ENCODE measurements at places on chromosomes 6 and 20.

- DNase-seq = no peak
These were observed 100.0 kb downstream of the VEGFA start for GRCh38 chr6:43869792-43870659.

DNA sequence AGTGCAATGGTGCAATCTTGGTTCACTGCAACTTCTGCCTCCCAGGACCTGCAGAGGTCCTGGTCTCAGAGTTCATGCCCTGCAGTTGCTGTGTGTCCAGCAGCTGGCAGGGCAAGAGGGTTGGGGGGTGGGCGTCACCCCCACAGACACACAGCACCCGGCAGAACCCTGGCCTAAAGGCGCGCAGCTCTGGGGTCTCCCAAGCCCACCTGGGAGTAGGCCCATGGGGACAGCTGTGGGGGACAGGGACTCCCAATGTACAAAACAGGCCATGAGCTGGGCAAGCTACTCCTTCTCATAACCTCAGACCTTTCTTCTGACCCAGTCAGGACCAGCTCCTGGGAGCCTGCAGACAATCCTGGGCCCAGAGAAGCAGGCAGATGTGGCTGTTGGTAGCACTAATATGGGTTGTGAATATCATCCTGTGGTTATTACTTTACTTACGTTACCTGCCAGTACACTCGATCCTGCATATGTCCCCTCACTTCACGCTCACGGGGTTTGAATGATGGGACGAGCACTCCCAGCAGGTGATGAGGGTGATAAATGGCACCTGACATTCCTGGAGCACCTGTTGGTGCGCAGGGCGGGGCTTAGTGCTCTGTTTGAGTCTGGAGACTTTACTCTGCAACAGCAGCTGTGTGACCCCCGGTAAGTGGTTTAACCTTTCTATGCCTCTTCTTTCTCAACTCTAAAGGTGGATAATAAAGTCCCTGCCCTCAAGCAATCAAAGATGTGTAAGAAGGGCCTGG, 39.9 kb upstream of the SULF2 start:
- DNase-seq = no peak

DNA sequence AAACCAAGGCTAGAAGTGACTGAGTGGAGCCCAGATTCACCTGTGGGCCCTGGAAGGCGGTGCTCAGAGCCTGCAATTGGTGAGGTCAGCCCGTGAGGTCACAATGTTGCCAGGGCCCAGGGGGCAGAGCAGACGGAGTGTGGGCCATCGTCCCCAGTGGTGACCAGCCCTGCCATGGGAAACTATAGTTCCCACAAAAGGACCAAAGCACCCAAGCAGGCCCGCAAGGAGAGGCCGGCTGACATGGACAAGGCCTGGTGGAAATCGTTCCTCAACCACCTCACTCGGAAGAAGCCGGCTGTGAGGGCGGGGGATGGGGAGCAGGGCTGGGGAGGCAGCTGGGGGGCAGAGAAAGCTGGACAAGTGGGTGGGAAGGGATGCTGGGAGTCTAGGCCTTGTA, at the start of gene C20orf144:
C20orf144 (plus strand) TSS at position 156 of the 400 bp plus-strand sequence; CDS start at position 175, 19 bp downstream.
- DNase-seq = no peak

GRCh38 chr6:155186052-155186658, 77.7 kb upstream of the CLDN20 start:
- peak; percentile 28 for DNase-seq

DNA sequence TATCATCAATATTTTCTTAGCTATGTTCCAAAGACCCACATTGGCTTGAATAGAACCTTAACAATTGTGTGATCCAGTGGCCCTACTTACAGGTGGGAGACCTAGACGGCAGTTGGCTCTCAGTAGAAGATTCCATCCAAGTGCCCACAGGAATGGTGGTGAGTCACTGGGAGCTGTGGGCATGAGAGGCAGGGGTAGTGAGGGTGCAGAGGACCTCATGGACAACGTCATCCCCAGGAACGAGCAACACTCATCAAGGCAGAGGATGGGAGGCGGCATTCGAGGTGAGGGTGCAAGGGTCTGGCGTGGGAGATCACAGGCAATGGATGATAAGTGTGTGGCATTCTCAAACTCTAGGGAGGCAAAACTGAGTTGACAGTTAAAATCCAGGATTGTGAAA, 17.5 kb upstream of the SPO11 start:
- no peak for DNase-seq

DNA sequence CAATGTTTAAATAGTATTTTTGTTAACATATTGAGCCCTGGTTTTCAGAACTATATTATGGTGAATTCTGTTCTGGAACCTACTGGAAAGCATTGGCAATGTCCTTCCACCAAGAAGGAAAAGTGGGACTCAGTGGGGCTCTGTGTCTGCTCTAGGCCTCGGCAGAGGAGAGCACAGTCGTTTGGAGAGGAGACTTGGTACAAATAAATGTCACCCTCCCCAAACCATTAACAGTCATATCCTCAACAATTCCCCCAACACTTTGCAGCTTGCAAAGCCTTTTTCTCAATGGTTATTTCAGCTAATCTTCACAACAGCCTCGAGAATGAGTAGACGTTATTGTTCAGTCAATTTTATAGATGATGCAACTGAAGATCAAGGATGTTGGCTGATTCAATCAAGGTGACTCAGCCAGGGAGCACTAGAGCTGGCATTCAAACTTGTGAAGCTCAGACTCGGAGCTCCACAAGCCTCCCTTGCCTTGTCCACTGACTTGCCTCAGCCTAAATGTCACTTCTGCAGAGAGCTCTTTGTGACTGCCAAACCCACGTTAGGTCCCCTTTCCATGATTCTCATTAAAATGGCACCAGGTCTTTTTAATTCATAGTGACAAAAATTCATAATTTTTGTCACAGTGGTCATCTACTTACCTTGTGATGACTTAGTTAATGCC, 60.6 kb downstream of the TOX2 start:
- peak; percentile 61 for DNase-seq

GRCh38 chr6:35043381-35044130, 97.6 kb downstream of the TCP11 start:
- no peak for DNase-seq

DNA sequence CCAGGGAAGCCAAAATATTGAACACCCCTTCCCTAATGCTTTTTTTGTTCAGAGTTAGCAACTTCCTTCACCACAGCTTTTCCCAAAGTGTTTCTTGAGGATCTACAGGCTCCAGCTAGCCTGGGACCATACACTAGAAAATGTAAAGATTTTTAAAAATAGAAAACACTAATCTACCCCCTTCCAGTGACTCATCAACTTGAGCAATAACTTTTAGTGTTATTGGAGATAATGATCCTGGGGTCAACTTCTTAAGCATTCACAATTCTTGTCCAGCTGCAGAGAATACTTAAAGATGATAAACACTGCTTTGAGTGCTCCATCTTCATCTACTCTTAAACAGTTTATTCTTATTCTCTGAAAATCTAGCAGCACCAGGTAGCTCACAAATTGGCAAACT, 131.6 kb downstream of the COL9A1 start:
- DNase-seq = no peak

DNA sequence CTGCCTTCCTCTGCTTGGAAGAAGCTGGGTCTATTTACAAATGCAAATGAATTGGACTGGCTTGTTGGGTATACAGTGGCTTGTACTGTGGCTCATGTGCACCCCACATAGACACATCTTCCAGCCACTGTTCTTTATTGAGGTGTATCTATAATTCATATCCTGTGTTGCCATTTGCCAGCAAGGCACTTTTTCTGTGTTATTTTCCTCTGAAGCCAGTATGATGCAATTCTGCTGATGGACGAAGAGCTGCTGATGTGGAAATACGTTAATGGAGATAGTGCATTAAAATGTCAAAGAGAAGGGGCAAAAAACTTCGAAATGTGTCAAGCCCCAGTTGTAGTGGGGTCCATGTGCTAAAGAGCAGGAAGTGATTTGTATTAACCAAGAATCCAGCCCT, 167.5 kb downstream of the TMEM242 start:
- DNase-seq = no peak

GRCh38 chr6:28407401-28407800, 7.9 kb upstream of the ZSCAN12 start:
- no peak for DNase-seq

GRCh38 chr6:156971153-156971885, 194.1 kb downstream of the ARID1B start:
- DNase-seq = no peak

- DNase-seq = no peak
These were observed 156.4 kb upstream of the ECI2 start for GRCh38 chr6:4291453-4292403.

DNA sequence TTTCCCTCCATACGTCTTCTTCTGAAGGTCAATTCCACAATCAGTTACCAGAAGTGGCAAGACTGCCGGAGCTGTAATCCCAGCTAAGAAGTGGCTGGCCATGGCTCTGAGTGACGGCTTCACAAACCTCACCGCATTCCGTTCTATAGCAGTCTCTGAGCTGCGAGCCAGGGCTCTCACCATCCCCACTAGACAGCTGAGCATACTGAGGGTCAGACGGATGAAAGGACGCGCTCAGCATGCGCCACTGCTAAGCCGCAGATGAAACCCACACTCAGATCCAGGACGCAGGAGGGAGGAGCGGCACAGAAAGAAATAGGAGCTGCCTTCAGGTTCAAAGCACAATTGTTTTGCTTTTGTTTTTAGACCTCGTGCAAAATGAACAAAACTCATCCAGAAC, 97.9 kb downstream of the ANKRD60 start:
- DNase-seq = peak; percentile 46

DNA sequence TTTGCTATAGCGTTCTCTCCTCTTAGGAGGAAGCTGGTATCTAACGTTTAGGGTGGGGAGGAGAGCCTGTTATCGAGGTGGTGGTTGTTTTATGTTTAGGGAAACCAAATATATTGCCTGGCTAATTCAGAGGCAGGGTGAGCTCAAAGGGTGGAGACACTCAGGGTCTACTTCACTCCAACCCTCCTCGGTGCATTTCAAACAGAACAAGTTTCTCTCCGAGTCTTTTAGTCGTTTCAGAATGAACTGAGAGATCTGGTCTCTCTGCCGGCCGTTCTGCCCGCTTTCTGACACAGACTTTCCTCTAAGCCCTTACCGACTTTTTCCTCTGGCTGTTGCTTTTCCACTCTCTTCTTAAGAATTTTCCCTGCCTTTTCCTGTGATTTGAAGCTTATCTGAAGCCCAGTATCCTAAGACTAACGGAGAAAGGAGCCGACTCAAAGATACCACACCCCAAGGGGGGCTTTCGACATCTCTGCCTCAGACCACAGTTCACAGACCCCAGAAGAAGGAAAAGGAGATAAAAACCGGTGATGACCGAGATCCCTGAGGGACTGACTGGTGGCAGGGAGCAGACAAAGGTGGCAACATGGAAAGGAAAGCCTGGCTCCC, 865 bp downstream of the STK38 start:
- DNase-seq = peak; percentile 56

- DNase-seq = peak; percentile 87
These were observed 105.6 kb downstream of the PREX1 start for GRCh38 chr20:48722002-48722731.

GRCh38 chr6:20751293-20751935, 217.2 kb downstream of the CDKAL1 start:
- no peak for DNase-seq

- no peak for DNase-seq
These were observed 372.3 kb downstream of the EPHA7 start for GRCh38 chr6:93047033-93047432.

DNA sequence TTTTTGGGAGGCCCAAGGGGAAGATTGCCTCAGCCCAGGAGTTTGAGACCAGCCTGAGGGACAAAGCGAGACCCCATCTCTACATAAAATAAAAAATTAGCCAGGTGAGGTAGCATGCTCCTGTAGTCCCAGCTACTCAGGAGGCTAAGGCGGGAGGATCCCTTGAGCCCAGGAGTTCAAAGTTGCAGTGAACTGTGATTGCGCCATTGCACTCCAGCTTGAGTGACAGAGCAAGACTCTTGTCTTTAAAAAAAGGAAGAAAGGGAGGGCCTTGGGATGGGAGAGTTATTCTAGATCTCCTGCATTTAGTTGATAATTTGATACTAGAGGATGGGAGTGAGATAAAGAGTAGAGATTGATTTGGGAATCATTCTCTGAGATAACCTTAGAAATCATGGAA, 68.1 kb downstream of the ITCH start:
- DNase-seq = no peak

DNA sequence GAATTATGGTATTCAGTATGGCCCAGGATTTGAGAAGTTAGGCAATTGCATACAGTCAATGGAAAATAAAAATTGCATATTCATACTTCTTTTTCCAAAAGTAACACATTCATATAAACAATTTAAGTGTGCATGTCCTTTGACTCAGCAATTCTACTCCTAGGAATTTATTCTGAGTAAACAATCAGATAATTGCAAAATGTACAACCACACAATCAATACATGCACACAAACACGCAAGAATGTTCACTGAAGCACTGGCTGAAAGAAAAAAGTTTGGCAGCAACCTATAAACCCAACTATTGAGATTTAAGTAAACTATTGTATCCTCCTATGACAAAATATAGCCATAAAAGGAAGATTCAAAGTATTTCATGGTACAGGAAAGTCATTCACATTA, 1.6 kb downstream of the CYP39A1 start:
- DNase-seq = no peak

- peak; percentile 55 for DNase-seq
These were observed 304.3 kb downstream of the HDGFL1 start for GRCh38 chr6:22873513-22874136.

GRCh38 chr6:31094389-31094881, 17.9 kb downstream of the C6orf15 start:
- DNase-seq = no peak

DNA sequence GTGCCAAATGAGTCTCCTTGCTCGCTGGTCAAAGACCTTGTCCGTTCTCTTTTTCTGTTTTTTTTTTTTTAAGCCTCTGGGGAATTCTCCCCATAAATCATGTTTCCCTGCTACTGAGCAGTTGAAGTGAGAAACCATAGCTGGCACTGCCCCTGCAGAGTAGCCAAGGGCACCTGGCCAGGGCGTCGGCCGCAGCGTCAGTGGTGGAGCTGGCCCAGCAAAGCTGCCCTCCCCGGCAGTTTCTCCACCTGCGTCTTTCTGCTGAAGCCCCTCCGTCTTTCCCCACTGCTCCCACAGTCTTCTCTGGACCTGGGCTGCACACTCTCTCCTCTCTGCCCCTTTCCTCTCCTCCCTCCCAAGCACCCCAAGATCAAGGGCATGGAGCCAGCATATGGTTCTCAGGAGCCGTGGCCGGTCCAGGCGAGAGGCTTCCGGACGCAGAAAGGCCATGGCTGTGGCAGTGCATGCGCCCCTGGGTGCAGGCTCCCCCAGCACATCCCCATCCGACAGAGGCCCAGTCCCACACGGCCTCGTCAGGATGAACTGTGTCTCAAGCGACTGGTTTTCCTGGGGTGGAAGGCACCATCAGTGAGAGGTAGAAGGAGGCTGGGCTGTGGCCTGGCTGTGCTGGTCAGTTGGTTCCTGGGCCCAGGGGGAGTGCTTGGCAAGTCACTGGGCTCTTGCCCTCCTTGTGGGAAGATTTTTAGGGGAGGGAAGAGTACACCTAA, 218.1 kb downstream of the ERMARD start:
- DNase-seq = no peak
